ENCODE measurements at places on chromosomes 3 and 15. TPM values are rescaled to one million over a fixed set of nuclear protein-coding genes. Genes with fewer than 3 reads are reported as not detected.

Gene PRTG
- polyA plus RNA-seq: not detected

Gene SMAD3
- polyA plus RNA-seq: 14.7 TPM

Gene MEIS2
- polyA plus RNA-seq: not detected

Gene ROPN1
- not detected for polyA plus RNA-seq

Gene PLCH1
- not detected for polyA plus RNA-seq

Measured in CD4-positive, CD25-positive, alpha-beta regulatory T cell (primary cell).